ENCODE measurements at places on chromosomes 5 and 9. TPM values are rescaled to one million over a fixed set of nuclear protein-coding genes. Genes with fewer than 3 reads are reported as not detected.
A peak's percentile ranks its signal among the peaks of the same experiment; 100 is the strongest.

GRCh38 chr9:126704157-126704891 is 90.6 kb downstream of the LMX1B start:
- no peak overlapping the region for H3K4me3 ChIP-seq
- H3K27me3 ChIP-seq: peaks cover 30% of the 10 kb centered on the region
- H3K27ac ChIP-seq: no peak overlapping the region
- peak; percentile 49 for DNase-seq
- H3K4me1 ChIP-seq: peaks cover 17% of the 10 kb centered on the region

PRRC2B gene
- 135 TPM for total RNA-seq

DNA sequence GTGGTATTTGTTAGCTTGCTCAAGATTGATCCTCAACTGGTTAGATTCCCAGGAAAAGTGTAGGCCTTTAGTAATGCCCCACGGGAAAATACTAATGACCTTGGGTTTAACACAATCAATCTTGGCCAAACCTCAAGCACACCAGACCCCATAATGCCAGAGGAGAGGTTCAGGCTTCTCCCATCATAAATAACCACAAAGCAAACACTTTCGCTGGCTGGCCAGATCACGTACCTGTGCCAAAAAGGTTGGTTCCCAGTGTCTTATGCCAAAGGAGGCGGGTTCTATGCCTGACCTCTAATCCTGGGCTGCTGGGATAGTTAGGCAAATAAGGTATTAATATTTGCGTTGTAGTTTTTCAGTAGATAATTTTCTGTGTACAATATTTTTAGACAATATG is 379.2 kb upstream of the CDH18 start:
- H3K36me3 ChIP-seq: no peaks in the 10 kb centered on the region
- no peak overlapping the region for H3K4me3 ChIP-seq
- no peaks in the 10 kb centered on the region for H3K4me1 ChIP-seq
- DNase-seq: no peak
- no peak overlapping the region for H3K27ac ChIP-seq

LTC4S gene
- 0.29 TPM for total RNA-seq

DNA sequence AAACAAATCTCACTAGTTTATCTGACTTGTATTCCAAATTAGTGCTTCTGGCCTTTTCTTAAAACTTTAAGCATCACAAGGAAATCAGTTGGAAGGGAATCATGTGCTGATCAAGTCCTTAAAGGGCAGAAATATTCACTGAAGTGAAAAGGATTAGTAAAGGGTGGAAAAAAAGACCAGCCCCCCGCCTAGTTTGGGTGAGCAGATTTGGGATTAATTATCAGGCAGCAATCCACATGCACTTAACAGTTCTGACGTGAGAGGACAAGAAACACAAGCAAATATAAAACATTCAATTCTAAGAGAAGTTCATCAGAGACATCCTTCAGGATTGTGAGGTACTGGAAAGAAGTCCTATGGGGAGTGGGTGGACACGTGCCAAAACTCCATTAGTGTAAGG is at the start of gene TYRP1:
Gene TYRP1, plus strand, starts transcription at position 245 of the 400 bp plus-strand sequence. CDS start 612 bp downstream, outside the sequence.
- DNase-seq: no peak
- H3K36me3 ChIP-seq: no peaks in the 10 kb centered on the region
- H3K4me3 ChIP-seq: no peak within 1 kb of the TSS
- no peak within 1 kb of the TSS for H3K27ac ChIP-seq

FAM200C gene
- total RNA-seq: 0.68 TPM

All from activated naive CD8-positive, alpha-beta T cell treated with anti-CD3 and anti-CD28 coated beads for 36 hours (primary cell).